B cell (primary cell): ENCODE measurements at places on chromosomes 5 and 9. TPM values are rescaled to one million over a fixed set of nuclear protein-coding genes. Genes with fewer than 3 reads are reported as not detected.

GRCh38 chr5:88718736-88719135, 164.2 kb downstream of the MEF2C start:
- DNase-seq, result no peak
- H3K27ac ChIP-seq, result no peak overlapping the region
- no peaks in the 10 kb centered on the region for H3K4me1 ChIP-seq
- H3K4me3 ChIP-seq, result no peak overlapping the region
- peaks cover 68% of the 10 kb centered on the region for H3K36me3 ChIP-seq

DNA sequence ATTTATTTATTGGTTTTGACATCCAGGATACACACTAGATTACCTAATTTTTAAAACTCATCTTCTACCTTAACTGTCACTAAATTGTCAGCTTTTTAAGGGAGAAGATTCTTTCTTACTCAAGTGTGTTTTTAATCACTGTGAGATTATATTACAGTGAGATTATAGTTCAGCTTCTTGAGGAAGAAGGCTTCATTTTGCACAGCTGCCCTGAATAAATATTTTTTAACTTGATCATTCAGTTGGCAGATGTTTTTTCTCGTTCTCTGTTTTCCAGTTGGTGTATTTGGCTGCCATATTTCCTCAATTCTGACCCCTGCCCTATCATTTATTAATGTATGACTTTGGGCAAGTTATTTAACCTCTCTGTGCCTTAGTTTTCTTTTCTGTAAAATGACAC, 15.0 kb upstream of the ELL2 start:
- H3K4me3 ChIP-seq, result no peak overlapping the region
- no peak for DNase-seq
- no peaks in the 10 kb centered on the region for H3K4me1 ChIP-seq
- H3K27ac ChIP-seq, result no peak overlapping the region
- no peaks in the 10 kb centered on the region for H3K27me3 ChIP-seq

DNA sequence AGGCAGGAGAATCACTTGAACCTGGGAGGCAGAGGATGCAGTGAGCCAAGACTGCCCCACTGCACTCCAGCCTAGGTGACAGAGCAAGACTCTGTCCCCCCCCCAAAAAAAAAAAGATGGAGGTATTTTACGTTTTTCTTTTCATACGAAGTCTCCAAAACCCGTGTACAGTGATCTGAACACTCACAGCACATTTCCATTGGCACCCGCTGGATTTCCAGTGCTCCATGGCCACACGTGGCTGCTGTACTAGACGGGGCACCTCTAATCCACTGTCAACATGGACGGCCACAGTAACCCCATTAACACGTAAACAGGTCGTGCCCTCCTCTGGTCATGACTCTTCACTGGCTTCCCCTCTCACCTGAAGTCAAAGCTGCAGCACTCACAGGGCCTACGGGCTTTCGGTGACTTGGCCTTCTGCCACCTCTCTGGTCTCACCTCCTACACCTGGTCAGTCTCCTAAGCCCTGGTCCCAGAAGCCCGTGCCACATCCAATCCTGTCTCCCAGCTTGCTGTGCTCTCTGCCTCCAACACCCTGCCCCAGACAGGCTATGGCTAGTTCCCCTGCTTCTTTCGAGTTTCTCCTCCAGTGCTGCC, 22.1 kb downstream of the TBC1D9B start:
- no peak overlapping the region for H3K4me3 ChIP-seq
- no peaks in the 10 kb centered on the region for H3K4me1 ChIP-seq
- no peak for DNase-seq
- H3K36me3 ChIP-seq, result peaks cover 59% of the 10 kb centered on the region
- no peaks in the 10 kb centered on the region for H3K27me3 ChIP-seq
- no peak overlapping the region for H3K27ac ChIP-seq

DNA sequence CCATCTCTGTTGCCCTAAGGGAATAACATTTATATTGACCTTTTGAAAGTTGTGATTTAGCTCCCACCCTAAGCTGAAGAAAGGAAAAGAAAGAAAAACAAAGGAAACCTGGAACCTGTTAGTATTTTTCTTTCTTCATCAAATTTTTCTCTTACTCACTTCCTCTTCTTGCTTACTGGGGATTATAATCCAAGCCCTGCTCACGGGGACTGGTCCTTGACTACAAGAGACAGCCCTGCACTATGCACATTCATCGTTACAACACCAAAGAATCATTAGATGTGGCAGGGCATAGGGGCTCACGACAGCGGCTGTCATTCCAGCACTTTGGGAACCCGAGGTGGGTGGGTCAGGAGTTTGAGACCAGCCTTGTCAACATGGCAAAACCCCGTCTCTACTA, 37.8 kb upstream of the LPAR1 start:
- H3K27ac ChIP-seq, result no peak overlapping the region
- no peak overlapping the region for H3K4me3 ChIP-seq
- no peaks in the 10 kb centered on the region for H3K4me1 ChIP-seq
- no peaks in the 10 kb centered on the region for H3K27me3 ChIP-seq

DNA sequence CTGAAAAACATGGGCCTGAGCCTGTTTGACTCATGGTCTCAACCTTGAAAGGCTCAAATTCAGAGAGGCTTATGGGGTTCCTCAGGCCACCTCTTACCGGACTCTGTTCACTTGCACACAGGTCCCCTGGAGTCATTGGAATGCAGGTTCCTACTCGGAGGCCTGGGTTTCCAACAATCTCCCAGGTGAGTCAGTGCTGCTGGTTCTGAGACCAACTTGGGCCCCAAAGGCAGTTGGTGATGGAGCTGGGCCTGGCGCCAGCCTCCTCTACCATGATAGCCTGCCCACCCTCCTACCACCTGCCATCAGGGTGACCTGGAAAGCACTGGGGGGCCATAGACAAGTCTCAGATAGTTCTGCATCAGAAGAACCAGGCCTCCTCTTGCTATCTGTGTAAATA, 188.4 kb downstream of the RGS3 start:
- H3K4me1 ChIP-seq, result no peaks in the 10 kb centered on the region
- no peak overlapping the region for H3K27ac ChIP-seq
- no peaks in the 10 kb centered on the region for H3K27me3 ChIP-seq

DNA sequence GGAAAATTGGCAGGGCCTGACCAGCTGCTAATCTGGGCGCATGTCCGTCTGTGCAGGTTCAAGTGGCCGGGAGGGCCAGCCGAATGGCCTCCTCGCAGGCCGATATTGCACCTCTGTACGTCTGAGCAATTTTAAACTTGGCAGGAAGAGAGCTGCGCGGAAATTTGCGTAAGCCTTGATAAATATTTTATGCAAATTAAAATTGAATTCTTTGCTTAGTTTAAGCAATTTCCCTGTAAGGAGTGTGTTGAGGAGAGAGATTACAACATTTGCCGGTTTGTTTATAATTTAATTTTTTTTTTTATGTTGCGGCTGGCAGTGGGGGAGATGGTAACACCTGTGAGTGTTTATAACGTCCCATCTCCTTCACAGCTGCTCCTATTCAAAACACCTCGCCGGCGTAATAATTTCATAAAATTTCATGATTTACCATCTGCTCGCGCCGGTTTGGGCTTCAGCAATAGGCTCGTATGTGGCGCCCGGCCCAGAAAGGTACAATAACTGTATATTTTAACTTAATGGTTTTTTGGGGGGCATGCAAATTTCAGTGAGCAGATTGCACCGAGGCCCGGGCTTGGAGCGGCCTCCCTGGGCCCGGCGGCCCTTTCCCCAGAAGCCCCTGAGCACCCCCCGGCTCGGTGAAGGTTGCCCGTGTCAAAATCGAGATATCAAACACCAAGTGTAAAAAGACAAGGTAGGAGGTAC, 269.4 kb upstream of the MVB12B start:
- no peaks in the 10 kb centered on the region for H3K36me3 ChIP-seq

GRCh38 chr9:124879226-124879625, 17.3 kb downstream of the ARPC5L start:
- no peak for DNase-seq
- no peaks in the 10 kb centered on the region for H3K36me3 ChIP-seq
- H3K27ac ChIP-seq, result no peak overlapping the region
- H3K27me3 ChIP-seq, result no peaks in the 10 kb centered on the region
- no peaks in the 10 kb centered on the region for H3K4me1 ChIP-seq

DNA sequence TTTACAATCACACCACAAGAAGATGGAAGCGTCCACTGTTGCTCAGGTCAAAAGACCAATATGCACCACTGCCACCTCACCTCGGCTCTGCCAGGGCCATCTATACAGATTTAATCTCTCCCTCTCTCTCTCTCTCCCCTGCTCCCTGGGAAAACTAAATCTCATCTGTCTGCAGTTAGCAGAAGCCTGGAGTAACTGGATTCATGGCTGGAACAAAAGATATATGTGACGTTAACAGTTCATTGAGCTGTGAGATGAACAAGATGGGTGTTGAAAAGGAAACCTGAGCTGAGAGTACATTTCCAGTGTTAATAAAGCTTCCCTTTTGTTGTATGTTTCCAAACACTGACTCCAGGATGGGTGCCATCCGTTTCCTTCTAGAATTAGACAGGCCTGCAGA, 369.7 kb downstream of the CDK5RAP2 start:
- no peak overlapping the region for H3K4me3 ChIP-seq
- no peaks in the 10 kb centered on the region for H3K36me3 ChIP-seq
- no peaks in the 10 kb centered on the region for H3K27me3 ChIP-seq
- DNase-seq, result no peak

- peaks cover 19% of the 10 kb centered on the region for H3K4me1 ChIP-seq
- H3K4me3 ChIP-seq, result no peak overlapping the region
- no peaks in the 10 kb centered on the region for H3K27me3 ChIP-seq
- no peak overlapping the region for H3K27ac ChIP-seq
- no peak for DNase-seq
These were observed 2.5 kb upstream of the EDF1 start for GRCh38 chr9:136868644-136869043.

Gene BSPRY
- 0.58 and 0.59 TPM in 2 replicates for total RNA-seq

Gene TRPM3
- not detected in 2 replicates for total RNA-seq

Gene TXN
- total RNA-seq, result 29.0 and 30.6 TPM in 2 replicates

Gene LRRC70
- total RNA-seq, result 2.2 and 2.3 TPM in 2 replicates

Gene FAM221B
- total RNA-seq, result not detected in 2 replicates
